ENCODE measurements at places on chromosomes 2 and 18.
A peak's percentile ranks its signal among the peaks of the same experiment; 100 is the strongest.

DNA sequence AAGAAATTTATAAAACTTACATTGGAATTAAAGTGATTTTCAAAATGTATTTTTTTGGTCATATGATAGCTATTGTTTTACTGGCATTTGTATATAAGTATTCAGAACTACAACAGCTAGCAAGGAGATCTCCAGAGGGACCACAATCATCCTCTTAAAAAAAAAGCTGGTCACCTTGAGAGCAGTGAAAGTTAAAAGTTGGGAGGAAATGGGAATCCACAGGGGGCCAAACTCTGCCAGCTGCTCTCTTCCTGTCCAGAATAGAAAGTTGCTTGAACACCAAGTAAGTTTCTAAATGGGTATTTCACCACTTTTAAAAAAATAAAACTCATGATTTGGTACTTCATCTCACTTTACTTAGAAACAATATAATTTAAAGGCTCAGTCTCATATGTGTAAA, 1025.1 kb downstream of the LRP1B start:
- no peak for DNase-seq

DNA sequence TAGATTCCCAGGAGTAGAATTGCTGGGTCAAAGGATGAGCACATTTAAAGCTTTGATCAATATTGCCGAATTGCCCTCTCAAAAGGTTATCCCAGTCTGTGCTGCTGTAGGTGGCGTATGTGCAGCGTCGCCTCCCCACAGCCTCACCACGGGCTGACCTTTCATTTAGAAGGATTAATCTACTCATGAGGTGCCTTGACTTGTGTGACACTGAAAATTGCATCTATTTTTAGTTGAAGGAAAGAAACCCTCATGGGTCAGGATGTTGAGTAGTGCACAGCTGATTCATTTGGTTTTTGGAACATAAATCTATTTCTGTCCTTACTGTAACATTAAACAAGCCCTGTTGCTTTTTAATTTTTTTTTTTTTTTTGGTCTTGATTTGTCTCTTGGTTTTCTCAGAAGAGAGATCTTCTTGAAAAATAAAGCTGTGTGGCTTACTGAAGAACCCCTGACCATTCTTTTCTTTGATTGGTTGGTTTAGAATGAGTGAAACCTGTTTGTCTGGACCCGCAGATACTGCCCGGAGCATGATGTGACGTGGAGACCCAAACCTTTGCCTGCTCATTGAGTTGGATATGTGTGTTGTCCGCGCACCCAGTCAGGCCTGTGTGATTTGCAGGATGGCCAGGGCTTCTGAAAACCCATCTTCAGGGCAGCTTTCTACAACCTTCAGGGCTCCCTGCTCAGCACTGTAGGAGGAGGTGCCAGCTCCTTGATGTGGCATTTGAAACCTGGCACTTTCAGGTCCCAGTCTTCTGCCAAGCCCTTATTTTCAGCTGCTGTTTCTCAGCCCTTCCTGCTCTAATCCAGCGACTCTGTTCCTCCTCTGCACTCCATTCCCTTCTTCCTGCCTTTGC, 61.0 kb downstream of the LPIN1 start:
- peak; percentile 42 for DNase-seq

- no peak for DNase-seq
Measured at GRCh38 chr2:149739883-149740265, 152.3 kb upstream of the MMADHC start.

DNA sequence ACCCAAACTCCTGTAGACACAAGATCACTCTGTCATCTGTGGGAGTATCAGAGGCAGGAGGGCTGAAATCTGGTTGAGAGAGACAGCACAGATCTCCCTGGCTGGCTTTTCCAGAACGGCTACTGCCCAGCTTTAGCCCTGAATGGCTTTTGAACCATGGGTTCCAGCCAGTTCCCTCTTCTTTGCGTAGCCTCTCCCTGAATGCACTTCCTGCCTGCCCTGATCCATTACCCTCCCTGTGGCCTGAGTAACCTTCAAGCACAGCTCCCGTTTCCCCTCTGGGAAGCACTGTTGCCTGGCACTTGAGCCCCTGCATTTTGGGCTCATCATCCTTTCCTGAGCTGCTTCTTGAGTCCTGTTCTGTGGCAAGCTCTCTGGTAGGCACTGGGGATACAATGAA, 68.8 kb downstream of the ASAP2 start:
- no peak for DNase-seq

GRCh38 chr2:46180189-46180588, 117.0 kb upstream of the EPAS1 start:
- DNase-seq: no peak

- no peak for DNase-seq
Measured at GRCh38 chr2:80852079-80852807, 547.7 kb upstream of the LRRTM1 start.

DNA sequence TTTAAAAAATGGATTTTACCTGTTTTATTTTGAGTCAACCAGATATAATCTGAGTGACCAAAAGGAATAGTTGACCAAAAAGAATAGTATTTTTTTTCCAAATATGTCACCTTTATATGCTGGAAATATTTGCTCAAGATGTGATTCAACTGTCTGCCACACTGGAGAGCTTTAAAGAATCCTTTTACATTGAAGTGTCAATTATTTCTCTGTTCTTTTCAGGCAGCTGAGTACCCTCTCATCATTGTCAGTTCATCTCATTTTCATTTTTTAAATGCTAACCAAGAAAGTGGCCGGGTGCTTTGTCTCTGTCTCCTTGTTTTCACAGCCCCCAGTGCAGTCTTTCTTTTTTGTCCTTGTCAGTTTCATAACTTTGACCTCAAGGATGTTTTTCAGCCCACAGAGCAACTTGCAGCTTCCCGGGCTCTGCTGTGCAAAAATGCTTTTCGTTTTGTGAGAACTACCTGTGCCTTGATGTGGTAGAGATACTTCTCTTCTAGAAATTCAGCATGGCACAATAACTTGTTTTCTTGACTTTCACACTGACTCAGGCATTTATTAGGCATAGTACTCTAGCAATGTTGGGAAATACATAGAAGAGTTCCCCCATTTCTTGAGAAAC, 23.4 kb upstream of the CERS6 start:
- no peak for DNase-seq

All from trophoblast cell (in vitro differentiated cells and primary cell).